Dorsolateral prefrontal cortex (tissue), 122 donors: ENCODE measurements at places on chromosomes 13 and 19. TPM values are rescaled to one million over a fixed set of nuclear protein-coding genes. Genes with fewer than 3 reads are reported as not detected.

DNA sequence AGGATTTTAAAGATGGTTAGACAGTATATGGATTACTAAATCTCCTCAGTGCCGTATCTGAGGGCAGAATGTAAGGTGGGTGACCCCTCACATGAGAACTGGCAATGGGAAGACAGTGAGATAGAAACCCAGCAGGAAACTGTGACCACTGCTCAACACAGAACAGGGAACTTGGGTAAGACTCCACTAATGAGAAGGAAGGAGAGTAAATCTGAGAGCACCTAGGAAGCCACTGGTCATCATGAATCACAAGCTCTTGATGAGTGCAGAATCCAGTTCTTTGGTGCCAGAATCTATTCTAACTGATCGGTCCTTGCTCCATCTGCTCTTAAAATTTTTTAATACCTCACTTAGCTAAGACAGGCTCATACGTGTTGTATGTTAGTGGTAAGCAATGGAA lies 261.8 kb downstream of the KLF12 start:
- no peak for DNase-seq

PRKCG gene
- total RNA-seq = 66.0 TPM

IRGC gene
- not detected for total RNA-seq

GRCh38 chr19:6852001-6852400 lies 35.4 kb upstream of the ADGRE1 start:
- DNase-seq = no peak

DNA sequence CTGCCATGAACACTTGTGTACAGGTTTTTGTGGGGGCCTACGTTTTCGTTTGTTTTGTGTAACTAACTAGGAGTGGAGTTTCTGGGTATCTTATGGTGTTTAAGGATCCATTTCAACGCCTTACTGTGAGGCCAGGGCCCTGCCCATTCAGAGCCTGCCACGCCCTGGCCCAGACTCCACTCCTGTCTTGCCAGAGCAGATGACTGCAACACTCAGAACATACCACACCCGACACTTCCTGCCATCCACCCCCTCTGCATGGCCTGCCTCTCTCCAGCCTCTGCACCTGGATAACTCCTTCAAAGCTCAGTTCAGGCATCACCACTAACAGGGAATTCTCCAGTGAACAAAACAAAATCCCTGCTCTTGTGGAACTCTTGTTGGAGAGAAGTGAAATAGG lies 43.2 kb downstream of the RGCC start:
- no peak for DNase-seq

DNA sequence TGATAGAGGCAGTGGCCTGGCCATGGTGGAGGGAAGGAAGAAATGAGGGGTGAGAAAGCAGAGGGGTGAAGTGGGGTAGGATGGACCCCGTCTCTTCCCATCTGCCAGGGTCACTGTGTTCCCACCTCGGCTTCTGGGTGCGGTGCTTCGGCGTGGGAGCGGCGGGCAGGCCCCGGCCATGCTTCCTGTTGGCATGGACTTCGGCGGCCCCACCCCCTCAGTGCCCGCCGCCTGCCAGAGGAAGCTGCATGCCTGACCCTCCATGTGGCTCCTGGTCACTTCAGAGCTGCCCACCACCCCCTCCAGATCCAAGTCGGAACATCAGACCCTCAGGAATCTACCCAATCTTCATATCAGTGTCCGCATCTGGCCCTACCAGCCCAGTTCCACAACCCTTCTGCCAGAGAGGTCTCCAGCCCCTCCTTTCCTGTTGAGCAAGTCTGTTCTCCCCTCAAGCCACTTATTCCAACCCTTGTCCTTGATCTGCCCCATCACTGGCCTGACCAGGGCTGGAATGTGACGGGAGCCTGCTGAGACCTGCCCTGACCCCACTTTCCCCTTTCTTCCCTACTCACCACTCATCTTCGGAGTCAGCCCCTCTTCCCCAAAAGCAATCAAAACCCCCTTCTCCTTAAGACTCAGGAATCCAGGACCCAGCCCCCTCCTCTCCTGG lies 1.5 kb downstream of the KCNN4 start:
- no peak for DNase-seq

DNA sequence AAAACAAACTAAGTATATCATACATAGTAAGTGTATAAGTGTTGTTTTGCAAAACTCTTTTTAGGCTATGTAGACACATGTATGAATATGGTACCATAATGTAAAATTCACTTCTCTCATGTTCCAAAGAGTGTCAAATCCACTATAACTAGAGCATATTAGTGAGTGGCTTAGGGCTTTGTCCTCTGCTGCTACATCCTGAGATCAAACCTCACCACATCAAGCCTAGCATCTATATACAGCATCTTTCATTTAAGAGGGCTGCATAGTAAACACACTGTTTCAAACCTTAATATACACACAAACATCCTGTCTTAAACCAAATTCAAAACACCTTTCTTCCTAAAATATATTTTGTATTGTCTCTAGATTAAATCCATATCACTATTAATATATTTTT lies 38.7 kb downstream of the ELF1 start:
- DNase-seq = no peak
